ACHN (cell line): ENCODE measurements at places on chromosomes 6 and 20.

DNA sequence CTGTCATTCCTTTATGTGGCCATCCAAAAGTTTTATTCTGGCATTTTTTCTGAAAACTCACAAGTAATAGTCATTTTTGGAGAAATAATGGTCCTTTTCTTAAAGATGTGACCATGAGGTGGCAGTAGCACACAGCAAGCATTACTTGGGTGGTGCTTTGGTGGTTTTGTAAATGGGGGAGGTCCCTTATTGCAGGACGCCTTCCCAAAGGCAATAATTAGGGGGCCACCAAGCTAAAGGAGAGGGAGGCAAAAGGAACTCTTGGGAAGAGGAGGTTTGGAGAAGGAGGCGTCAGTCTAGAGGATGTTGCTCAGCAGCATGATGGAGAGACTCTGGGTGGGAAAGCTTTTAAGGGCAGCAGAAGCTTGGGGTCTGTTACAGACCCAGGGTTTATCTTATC is 422.6 kb upstream of the MMS22L start:
- DNase-seq = peak; percentile 7

GRCh38 chr6:80280262-80281010 is 174.0 kb downstream of the BCKDHB start:
- no peak for DNase-seq

DNA sequence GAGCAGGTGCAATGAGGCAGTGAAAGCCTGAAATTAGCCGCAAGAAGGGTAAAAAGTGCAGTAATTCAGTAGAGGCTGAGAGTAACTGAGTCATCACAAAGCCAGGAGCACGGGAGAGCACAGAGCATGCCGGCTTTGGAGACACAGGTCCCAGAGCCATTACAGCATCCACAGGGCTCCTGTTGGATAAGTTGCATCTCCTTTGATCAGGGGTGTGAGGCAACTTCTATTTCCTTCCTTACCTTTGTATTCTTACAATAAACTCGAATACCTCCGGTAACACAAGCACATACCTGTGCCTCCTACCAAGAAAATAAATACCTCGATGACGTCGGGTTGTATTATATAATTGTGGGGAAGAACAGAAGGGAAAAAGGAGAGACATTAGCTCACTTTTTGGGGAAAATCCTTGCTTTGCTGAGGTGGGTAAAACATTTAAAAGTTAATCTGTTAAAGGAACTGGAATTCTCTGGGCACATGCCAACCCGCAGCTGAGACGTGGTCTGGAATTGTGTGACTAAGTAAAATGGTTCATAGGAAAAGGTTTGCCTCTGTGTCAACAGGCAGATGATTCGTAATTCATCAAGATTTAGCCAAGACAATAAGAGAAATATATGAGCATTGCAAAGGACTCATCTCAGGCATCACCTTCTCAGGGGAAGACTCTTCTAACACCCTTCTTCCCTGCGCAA is 360.7 kb upstream of the ZFP64 start:
- peak; percentile 80 for DNase-seq

DNA sequence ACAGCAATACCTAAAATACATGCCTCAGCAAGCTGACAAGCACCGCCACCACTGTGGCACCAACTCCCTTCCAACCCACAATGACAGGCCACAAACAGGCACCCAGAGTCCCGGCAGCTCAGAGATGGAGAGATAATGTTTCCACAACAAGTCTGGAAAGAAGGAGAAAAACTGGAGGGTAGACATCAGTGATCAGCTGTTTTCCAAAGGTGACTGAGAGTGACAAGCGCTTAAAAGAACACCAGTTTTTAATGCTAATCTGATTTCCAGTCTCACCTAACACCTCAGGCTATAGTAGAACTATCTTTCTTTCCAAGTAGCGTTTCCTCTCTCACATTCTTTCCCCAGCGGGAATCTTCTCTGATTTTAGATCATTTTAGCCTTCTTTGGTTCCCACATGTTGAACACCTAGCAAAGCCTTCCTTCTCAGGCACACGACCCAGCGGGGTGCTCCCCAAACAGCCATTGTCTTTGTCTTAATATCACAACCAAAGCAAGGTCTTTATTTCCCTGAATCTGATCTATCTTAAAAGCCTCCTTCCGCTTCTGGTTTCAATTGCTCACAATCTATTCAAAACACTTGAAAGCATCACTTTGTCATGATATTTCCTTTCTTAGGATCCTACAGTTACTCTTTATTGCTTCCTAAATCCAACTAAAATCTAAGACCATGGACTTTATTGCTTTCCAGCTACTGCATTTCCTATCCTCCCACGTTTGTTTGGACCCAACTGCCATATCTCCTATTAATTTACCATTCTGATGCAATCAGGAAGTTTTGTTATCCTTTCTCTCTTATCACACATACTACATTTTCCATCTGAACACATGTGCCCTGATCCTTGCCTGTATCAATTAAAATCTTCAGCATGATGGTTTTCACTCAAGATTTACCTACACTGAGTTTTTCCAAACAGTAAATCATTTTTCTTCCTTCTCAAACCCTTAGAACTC is 282.7 kb downstream of the ADGB start:
- DNase-seq = no peak

GRCh38 chr6:170376386-170377043 is 70.0 kb downstream of the FAM120B start:
- DNase-seq = no peak

GRCh38 chr6:82493467-82493866 is 129.8 kb downstream of the TPBG start:
- no peak for DNase-seq

- DNase-seq = no peak
Observed at GRCh38 chr20:51860111-51860882, 58.0 kb upstream of the SALL4 start.

DNA sequence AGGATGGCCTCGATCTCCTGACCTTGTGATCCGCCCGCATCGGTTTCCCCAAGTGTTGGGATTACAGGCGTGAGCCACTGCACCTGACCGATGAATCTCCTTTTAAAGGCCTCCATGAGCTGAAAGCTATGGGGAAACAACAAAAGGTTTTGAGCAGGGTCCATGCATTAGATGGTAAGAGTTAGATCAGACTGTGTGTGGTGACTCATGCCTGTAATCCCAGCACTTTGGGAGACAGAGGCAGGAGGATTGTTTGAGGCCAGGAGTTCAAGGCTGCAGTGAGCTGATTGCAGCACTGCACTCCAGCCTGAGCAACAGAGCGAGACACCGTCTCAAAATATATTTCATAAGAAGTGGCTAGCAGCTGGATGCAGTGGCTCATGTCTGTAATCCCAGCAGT is 41.0 kb upstream of the BCLAF1 start:
- no peak for DNase-seq

DNA sequence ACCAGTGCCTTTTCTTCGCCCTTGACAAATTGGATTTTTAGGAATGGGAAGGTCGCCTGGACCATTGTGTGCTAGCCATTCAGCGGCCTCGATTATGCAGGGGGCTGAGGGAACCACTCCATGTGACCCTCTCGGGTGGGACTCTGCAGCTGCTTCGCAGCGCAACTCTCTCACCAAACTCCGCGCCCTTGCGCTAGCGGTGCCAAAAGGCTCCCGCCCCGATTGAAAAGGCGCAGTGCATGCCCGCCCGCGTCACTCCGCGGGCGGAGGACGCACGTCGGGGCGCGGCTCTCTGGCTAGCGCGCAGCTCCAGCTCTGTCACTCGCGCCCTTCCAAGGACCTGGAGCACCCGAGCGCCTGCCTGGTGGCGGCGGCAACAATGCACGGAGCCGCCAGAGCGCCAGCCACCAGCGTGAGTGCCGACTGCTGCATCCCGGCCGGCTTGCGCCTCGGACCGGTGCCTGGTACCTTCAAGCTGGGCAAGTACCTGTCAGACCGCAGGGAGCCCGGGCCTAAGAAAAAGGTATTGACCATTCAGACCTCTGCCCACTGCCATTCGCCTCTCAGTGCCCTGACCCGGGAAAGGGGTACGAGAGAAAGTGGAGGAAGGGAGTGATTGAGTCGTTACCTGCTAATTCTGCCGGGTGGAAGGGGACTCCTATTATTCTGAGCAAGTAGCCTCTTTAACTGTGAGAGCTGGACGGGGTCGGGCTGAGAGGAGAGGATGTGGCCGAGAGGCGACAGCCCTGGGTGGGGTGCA is at the start of gene PRDM13:
Gene PRDM13 (plus strand): TSS at position 178 of the 760 bp plus-strand sequence. CDS start 202 bp downstream, at position 380.
- no peak for DNase-seq

DNA sequence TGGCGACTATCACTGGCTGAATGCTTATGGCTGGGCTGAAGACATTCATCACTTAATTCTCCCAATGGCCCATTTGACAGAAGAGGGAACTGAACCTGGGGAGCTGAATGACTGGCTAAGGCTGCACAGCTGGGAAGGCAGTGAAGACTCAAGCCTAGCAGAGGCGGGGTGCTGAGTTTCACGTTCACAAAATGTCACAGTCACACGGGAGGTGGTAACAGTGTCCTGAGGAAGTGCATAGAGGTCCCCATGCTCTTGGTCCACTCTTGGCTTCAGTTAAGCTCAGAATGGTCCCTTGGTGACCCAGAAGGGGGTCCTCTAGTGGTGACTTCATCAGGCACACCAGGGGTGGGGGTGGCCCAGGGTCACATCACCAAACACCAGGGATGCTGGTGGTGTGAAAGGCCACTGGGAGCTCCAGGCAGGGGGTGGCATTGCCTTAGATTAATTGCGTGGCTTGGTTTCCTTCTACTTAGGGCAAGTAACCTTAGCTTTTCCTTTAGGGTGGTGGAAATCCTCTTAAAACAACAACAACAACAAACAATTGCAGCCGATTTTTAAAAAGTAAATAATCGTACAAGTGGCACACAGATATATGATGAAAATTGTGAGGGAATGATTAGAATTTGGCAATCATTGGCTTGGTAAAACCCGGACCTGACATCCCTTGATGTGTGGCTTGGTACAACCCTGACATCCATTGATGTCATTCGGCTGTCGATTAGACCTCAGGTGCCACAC is 45.0 kb downstream of the SULF2 start:
- DNase-seq = no peak

- no peak for DNase-seq
Observed at GRCh38 chr20:63291811-63292210, 1.2 kb upstream of the COL20A1 start.

- DNase-seq = peak; percentile 15
Observed at GRCh38 chr20:18019068-18019467, 38.6 kb downstream of the OVOL2 start.
